NCI-H1417 treated with DMSO at 0.1 percent for 48 hours (cell line): ENCODE measurements at places on chromosomes 4 and X.

DNA sequence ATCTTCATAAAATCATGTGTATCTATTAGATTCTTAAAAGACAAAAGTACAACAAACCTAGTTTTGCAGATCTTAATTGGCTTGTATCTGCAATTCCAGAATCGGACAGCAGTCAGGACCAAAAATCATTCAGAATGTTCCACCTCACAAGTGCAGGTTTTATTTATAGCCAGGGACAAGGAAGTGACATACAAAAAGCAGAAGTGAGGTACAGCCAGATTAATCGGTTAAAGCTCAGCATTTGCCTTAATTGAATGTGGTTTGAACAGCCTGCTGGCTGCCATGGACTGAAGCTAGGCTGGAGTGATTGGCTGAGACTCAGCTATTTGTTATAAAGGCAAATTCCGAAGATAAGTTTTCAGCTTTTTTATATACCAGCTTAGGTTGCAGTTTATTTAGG, 932.6 kb downstream of the C4orf33 start:
- no peak for DNase-seq

GRCh38 chrX:41737065-41737464, 13.1 kb downstream of the GPR82 start:
- no peak for DNase-seq

GRCh38 chr4:82820689-82821088, 22.1 kb upstream of the SCD5 start:
- DNase-seq: no peak

- no peak for DNase-seq
These were observed 417.2 kb downstream of the CFAP47 start for GRCh38 chrX:36336751-36337150.

GRCh38 chr4:135122457-135122856, 920.9 kb upstream of the PABPC4L start:
- DNase-seq: no peak
